ENCODE measurements at places on chromosomes 5 and 9.

GRCh38 chr5:5699062-5699461, 276.6 kb downstream of the ICE1 start:
- no peaks in the 10 kb centered on the region for H3K4me1 ChIP-seq
- DNase-seq = peak; percentile 75
- H3K27ac ChIP-seq = no peak overlapping the region
- no peak overlapping the region for H3K4me3 ChIP-seq

DNA sequence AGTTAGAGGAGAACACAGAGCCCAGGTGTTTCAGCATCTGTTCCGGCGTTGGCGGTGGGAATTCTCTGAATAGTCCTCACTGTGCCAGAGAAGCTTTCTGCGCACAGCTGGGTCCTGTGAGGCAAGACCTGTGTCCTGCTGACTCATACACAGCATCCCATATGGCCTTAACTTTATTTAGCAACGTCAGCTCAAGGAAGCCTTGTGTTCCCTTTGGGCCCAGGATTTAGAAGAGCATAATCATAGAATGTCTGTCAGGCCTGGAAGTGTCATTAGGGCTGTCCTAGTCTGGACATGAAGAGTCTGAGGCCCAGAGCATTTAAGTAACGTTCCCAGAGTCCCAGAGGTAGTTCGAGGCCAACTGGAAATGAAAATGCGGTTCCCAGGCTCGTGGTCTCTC, 188.6 kb upstream of the DMRT1 start:
- DNase-seq = no peak
- no peaks in the 10 kb centered on the region for H3K36me3 ChIP-seq

GRCh38 chr5:180515294-180515693, 21.1 kb downstream of the CNOT6 start:
- no peaks in the 10 kb centered on the region for H3K4me1 ChIP-seq
- H3K4me3 ChIP-seq = no peak overlapping the region
- no peak for DNase-seq

DNA sequence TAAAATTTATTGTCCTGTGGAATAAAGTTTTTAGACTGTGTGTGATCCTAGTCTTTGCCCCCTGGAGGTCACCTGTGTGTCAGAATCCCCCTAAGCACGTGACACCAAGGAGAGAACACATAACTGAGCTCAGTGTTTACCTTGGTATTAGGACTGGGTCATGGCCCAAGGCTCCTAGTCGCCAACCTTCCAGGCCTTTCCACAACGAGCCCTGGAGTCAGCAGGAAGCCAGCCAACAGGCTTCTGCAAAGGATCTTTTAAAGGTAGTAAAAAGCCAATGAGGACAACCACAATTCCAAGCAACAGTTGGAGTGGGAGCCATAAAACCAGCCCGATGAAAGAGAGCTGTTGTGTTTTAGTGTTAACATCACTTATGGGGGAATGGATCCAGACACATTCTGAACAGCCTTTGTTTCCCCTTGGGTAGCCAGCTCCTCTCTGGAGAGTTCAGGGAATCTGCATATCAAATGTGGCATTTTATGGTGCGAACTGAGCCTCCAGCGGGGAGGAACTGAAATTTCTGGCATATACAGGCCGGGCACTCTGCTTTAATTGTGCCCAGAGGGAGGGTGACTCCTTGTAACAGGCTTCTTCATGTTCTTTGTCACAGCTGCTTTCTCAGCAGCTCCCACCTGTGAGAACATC, 239.9 kb downstream of the FSTL4 start:
- no peak overlapping the region for H3K27ac ChIP-seq
- H3K4me3 ChIP-seq = no peak overlapping the region

DNA sequence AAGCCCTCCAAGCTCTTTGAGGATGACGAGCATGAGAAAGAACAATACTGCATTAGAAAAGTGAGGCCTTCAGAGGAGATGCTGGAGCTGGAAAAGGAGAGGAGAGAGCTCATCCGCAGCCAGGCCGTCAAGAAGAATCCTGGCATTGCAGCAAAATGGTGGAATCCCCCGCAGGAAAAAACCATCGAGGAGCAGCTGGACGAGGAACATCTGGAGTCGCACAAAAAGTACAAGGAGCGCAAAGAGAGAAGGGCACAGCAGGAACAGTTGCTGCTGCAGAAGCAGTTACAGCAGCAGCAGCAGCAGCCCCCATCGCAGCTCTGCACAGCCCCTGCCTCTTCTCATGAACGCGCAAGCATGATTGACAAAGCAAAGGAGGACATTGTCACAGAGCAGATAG, 71.2 kb downstream of the C9orf152 start:
- peaks cover 22% of the 10 kb centered on the region for H3K36me3 ChIP-seq
- no peak overlapping the region for H3K4me3 ChIP-seq
- H3K4me1 ChIP-seq = peaks cover 8% of the 10 kb centered on the region
- no peak overlapping the region for H3K27ac ChIP-seq

GRCh38 chr9:130343445-130343918, 77.9 kb downstream of the HMCN2 start:
- H3K36me3 ChIP-seq = no peaks in the 10 kb centered on the region
- peaks cover 12% of the 10 kb centered on the region for H3K4me1 ChIP-seq
- DNase-seq = peak; percentile 95
- no peaks in the 10 kb centered on the region for H3K27me3 ChIP-seq
- no peak overlapping the region for H3K4me3 ChIP-seq

DNA sequence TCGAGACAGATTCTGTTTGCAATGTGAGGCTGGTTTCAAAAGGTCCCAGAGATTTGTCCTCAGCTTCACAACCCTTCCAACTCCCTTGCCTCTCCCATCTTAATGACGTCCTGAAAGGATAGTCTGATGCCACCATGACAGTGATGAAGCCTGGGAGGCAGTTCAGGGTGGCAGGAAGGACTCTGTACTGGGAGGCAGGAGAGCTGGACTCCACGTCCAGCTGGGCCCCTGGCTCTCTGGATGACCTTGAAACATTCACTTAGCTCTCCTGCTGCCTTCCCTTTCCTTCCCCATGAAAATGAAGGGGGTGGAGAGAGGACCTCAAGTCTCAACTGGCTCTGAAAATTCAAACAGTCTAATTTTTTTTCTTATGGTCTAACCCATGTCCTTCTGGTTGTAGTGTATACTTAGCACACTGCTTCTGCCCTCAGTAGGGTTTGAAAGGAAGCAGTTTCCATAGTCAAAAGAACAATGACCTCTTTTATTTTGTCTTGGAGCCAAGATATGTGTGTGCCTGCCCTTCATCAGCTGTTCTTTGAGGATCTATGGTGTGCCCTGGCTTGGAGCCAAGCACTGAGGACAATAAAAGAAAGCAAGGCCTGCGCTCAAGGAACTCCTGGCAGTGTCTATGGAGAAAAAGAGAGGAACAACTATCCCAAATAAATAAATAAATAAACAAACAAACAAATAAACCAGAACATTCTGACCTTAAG, 188.3 kb downstream of the GRIA1 start:
- no peaks in the 10 kb centered on the region for H3K4me1 ChIP-seq
- H3K27ac ChIP-seq = no peak overlapping the region
- no peak overlapping the region for H3K4me3 ChIP-seq
- DNase-seq = no peak
- no peaks in the 10 kb centered on the region for H3K27me3 ChIP-seq

DNA sequence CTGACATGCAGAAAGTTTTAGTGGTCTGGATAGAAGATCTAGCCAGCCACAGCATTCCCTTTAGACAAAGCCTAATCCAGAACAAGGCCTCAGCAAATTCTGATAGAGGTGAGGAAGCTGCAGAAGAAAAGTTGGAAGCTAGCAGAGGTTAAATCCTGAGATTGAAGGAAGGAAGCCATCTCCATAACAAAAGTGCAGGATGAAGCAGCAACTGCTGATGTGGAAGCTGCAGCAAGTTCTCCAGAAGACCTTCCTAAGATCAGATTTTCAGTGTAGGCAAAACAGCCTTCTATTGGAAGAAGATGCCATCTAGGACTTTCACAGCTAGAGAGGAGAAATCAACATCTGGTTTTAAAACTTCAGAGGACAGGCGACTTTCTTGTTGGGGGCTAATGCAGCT, 77.5 kb downstream of the TRIO start:
- H3K36me3 ChIP-seq = no peaks in the 10 kb centered on the region
- H3K27ac ChIP-seq = no peak overlapping the region
- H3K4me3 ChIP-seq = no peak overlapping the region

- no peak overlapping the region for H3K27ac ChIP-seq
- no peak for DNase-seq
- H3K36me3 ChIP-seq = no peaks in the 10 kb centered on the region
- no peak overlapping the region for H3K4me3 ChIP-seq
- H3K27me3 ChIP-seq = no peaks in the 10 kb centered on the region
These were observed 45.8 kb downstream of the PDE6A start for GRCh38 chr5:149898811-149899210.

All from H1 (cell line).